NCI-H526 treated with DMSO at 0.1 percent for 48 hours (cell line): ENCODE measurements at places on chromosomes 6 and 20.

DNA sequence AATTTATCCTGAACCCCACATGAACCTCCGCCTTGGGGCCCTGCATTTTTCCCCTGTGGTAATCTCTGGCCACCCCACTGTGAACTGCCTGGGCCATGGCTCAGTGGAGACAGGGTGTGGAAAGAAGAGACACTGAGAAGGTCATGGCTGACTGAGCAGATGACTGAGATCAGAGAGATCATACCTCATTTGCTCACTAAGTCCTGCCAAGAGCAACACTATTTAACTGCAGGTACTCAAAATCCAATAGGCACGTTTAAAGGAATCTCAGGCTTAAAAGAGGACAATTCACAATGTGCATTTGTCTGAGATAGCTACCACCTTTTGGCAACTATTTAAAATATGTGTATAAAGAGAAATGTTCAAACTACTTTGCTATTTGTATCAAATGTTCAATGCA, 305.0 kb downstream of the GMDS start:
- peak; percentile 37 for DNase-seq

DNA sequence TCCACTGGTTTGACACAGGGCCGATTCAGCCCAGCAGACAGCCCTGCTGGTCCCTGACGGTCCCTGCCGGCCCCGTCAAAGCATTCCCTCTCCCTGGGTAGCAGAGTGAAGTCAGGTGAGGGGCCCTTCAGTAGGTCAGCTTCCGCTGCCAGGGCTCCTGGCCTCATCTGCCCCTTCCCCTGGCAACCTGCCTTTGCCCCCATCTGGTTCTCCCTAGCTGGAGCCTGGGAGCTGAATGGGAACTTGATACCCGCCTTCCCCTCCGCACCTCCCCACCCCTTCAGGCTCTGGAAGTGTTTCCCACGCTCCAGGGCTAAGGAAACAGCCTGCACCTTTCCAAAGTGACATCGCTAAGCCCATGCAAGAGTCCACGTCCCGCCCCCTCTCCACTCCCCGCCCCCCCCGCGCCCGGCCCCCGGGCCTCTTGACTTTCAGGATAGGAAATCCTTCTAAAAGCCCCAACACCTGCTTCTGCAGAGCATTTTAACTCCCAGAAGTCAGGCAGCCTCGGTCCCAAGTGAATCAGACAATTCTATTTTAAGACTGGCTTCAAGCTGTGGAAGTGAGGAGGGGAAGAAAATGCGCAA, 53.3 kb downstream of the ISM1 start:
- DNase-seq: no peak

- DNase-seq: no peak
These were observed 359.2 kb downstream of the CDKAL1 start for GRCh38 chr6:20893412-20893811.

DNA sequence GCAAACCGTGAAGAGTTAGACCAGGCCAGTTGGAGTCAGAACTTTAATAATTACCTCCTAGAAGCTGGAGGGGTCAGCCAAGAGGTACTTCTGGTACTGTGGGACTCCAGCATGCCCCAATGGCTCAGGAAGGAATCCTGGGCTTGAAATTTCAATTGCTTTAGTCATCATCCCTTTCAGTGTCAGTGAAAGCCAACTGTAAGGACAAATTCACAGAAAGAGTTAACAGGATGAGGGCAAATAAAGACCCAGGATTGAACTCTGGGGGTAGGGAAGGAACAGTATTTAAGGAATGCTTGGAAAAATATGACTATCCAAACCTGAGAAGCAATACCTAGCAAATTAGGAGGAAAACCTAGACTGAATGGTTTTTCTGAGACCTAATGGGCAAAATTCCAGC, 735.1 kb upstream of the MARCKS start:
- DNase-seq: no peak

DNA sequence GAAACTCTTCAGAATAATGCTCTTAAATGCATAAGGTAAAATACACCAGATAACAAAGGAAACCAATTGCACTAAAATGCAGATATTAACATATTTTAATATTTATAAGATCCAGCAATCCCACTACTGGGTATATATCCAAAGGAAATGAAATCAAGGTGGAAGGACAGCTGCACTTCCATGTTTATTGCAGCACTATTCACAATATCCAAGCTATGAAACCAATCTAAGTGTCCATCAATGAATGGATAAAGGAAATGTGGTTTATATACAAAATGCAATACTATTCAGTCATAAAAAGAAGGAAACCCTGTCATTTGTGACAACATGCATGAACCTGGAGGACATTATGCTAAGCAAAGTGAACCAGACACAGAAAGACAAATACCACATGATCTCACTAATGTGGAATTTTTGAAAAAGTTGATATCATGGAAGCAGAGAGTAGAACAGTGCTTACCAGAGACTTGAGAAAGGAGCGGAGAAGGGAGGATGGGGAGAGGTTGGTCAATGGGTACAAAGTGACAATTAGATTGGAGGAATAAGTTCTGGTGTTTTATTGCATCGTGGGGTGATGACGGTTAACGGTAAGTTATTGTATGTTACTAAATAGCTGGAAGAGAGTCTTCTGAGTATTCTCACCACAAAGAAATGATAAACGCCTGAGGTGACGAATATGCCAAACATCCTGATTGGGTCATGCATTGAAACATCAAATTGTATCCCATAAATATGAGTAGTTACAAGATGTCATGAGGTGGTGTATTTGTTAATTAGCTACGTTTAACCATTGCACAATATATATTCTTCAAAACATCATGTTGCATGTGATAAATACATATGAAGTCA, 37.9 kb upstream of the RNF24 start:
- no peak for DNase-seq

GRCh38 chr6:137792160-137793033, 74.7 kb upstream of the TNFAIP3 start:
- no peak for DNase-seq

- no peak for DNase-seq
These were observed 713.3 kb downstream of the COL12A1 start for GRCh38 chr6:74492587-74492986.

DNA sequence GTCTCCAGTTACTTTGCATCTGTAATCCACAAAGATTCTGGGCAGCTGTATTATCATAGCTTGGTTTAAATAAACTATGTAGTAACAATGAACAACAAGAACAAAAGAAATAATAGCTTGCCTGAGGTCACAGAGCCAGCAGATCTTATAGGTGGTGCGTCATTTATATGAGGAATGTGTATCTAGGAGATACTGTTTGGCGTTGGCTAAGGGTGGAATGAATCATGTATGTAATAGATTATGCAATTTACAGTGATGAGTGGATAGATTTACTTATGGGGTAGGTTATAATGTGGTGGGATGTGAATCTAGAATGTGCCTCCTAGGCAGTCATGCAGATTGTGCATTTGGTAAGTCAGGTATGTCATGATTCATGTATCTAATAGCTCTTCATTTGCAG, 42.8 kb downstream of the HNF4A start:
- no peak for DNase-seq

- DNase-seq: no peak
These were observed 929.3 kb upstream of the MAN1A1 start for GRCh38 chr6:120278689-120279396.

GRCh38 chr6:139349464-139350020, 24.9 kb downstream of the CITED2 start:
- no peak for DNase-seq

GRCh38 chr20:44616604-44616964, 34.2 kb downstream of the PKIG start:
- no peak for DNase-seq

DNA sequence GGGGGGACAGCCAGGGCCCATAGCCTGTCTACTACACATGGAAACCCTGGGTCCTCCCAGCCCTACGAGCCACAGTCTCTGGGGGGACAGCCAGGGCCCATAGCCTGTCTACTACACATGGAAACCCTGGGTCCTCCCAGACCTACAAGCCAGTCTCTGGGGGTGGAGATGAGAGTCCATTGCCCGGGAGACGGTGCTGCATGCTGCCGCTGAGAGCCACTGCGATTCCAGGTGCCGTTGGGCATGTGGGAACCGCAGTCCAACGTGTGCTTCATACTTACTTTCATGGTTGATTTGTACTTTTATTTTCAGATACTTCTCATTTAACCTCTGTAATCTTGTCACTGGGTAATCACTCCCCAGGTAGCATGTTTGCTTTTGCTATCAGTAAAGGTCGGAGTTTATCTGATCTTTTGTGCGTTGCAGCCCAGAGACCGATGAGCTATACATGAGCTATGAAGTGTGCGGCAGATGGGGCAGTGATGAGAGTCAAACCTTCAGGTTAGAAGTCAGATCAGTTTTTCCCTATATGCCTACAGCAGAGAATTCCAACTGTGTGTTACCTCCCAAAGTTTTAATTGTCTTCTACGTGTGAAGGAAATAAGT, 58.2 kb downstream of the SMOC2 start:
- DNase-seq: no peak

GRCh38 chr20:1478566-1478965, 11.9 kb upstream of the NSFL1C start:
- no peak for DNase-seq

DNA sequence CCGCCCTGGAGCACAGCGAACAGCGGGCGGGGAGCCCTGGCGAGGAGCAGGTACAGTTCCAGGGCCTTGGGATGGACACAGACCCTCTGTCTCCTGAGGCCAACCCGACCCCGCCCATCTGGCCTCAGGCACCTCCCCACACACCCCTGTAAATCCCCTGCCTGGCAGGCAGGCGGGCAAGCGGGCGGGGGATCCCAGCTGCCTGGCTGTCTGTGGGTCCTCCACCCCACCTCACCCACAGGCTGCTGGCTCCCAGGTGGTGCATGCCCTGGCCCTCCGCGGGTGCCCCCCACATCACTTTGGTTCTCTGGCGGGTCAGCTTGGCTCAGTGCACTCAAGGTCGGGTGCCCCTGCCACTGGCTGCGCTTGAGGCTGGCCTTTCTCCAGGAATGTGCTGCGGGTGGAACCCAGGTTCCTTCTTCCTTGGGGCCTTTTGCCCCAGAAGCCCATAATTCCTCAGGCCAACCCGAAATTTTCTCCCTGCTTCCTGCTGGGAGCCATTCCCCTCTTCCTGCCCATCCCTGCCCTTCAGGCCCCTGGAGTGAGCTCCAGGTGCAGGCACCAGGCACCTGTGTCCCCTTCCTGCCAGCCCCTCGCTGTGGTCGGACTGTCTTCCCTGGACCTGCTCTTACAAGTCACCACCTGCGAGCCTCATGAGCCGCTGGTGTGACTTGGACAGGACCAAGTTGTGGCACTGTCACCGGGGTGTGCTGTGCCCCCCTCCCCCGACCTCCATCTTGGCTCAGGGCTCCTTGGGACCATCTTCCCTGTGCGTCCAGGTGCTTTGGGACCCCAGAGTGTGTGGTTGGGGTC, 5.3 kb upstream of the TNFRSF6B start:
- no peak for DNase-seq

GRCh38 chr6:75243333-75244062, at the start of gene COX7A2:
TSS of gene COX7A2 (minus strand) at chr6:75243801. CDS start at chr6:75243734, 67 bp downstream.
- DNase-seq: peak; percentile 98

- no peak for DNase-seq
These were observed 194.2 kb upstream of the CNR1 start for GRCh38 chr6:88360203-88360797.

DNA sequence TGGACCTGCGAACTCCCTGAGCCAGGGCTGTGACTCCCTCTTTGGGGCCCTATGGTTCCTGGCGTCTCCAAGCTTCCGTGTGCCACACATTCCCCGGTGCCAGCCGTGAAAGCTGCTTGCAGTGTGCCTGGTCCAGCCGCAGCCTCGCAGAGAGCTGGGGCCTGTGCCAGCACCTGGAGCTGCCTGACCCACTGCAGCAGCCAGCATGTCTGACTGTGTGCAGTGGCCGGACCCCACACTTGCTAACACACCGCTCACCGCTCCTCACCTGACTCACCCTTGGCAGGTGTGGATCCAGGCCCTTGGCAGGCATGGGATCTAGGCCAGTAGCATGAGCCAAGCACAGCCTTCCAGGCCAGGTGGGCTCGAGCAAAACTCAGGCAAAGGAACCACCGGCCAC, 227.5 kb downstream of the OTOR start:
- no peak for DNase-seq

- no peak for DNase-seq
These were observed 514 bp downstream of the ACOT13 start for GRCh38 chr6:24667378-24667803.

GRCh38 chr20:62165762-62166399, 16.9 kb upstream of the MTG2 start:
- no peak for DNase-seq

DNA sequence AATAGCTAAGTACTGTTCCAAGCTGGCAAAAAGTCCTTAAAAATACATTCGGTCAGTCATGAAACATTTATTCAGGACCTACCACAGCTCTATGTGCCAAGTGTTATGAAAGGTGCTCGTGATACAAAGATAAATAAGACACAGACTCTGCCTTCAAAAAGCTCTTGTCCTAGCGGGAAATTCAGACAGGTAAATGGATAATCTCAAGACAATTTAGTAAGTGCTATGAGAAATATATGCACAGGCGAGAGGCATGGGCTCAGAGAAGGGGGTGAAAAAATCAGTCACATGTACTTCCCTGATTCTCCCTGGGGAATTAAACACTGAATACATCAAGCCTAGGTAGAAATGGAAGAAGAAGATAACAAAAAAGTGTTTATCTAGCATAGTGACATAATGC, 49.8 kb upstream of the HEY2 start:
- DNase-seq: no peak

DNA sequence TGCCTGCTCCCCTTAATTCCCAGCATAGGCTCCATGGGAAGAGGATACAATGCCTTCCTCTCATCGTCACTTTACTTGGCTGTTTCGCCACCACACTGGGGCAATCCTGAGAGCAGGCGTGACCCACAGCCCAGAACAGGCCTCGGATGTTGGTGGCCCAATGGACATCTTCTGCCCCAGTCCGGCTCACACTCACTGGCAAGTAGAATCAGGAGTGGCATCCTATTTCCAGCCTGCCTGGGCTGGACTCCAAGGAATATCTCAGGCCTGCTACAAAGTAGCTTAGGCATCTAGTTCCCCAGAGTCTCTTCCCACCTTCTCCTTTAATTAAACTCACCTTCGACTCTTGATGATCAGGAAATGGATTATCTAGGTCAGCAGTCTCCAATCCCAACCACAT, 110.5 kb downstream of the LRFN2 start:
- DNase-seq: no peak

- DNase-seq: no peak
These were observed 182.7 kb downstream of the PHACTR1 start for GRCh38 chr6:12899046-12899833.

DNA sequence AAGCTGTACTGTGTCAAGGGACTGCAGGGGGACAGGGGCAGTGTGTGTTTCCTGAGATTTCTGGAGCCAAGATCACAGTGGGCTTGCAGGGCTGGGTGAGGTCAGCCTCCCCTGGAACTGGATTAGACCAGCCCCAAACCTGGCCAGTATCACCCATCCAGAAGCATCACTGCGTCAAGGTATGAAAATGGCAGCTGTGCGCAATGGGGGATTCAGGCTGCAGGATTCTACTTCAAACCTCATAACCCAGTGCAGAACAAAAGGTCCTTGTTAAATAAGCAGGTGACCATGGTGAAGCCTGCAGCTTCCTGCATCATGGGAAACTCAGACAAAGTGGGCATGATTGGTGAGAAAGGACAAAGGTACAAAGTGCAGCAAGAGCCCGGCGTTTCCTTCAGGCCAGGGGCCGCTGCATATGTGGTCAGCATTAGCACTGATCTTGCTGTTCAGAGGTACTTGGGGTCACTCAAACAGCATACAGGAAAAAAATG, 33.4 kb downstream of the TRAF3IP2 start:
- DNase-seq: peak; percentile 11
